ENCODE measurements at places on chromosomes 16 and 17. TPM values are rescaled to one million over a fixed set of nuclear protein-coding genes. Genes with fewer than 3 reads are reported as not detected.

DNA sequence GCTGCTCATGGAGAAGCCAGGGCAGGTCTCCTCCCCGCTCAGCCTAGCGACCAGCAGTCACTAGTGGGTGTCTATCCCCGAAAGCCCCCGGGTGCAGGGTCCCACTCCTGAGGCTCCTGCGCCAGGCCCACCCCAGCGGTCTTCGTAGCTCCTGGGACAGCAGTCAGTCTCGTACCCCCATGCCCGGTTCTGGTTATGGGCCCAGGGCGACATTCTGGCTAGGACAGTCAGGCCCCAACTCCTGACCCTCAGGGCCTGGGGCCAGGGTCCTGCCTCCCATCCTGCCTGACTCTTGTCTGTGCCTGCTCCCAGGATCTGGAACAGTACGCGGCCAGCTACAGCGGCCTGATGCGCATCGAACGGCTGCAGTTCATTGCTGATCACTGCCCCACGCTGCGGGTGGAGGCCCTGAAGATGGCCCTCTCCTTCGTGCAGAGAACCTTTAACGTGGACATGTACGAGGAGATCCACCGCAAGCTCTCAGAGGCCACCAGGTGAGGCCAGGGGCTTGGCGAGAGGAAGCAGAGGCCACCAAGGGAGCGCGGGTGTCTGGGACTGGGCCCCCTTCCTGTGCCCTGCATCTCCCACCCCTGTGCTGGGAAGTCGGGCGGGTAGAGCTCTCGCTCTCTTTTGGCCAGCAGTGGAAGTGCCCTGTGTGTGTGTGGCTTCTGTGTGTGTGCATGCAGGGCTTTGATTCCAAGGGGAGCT, 2.0 kb downstream of the GPS1 start:
- DNase-seq: no peak

- no peak for DNase-seq
These were observed 9.2 kb downstream of the TBC1D16 start for GRCh38 chr17:80026359-80027042.

DNA sequence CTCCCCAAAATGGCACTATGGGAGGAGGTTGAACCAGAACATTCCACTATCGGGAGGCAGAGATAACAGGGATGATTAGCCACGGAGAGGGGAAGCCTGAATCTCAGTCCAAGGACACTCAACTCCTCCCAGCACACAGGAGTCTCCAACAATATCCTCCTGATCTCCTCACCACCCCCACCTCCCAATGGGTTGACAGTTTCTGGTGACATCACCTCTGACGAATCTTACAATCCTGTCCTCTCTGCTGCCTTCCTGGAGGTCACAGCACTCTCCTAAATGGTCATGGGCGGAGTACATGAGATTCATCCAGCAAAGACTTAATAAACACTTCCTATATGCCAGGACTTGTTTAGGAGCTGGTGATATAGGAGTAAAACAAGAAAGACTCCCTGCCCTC, 80.9 kb downstream of the SLC6A2 start:
- no peak for DNase-seq

GRCh38 chr17:81066072-81066471, 31.1 kb downstream of the BAIAP2 start:
- DNase-seq: no peak

The TPSD1 gene
- total RNA-seq: 2.8 TPM

The KCNG4 gene
- not detected for total RNA-seq

Data from uterus (tissue), 4 donors.